ENCODE measurements at places on chromosomes 5 and 9.
A peak's percentile ranks its signal among the peaks of the same experiment; 100 is the strongest.

GRCh38 chr5:58456486-58456885 is 3.4 kb downstream of the PLK2 start:
- DNase-seq, result no peak

- DNase-seq, result no peak
Measured at GRCh38 chr5:59773294-59773693, 120.2 kb downstream of the PDE4D start.

DNA sequence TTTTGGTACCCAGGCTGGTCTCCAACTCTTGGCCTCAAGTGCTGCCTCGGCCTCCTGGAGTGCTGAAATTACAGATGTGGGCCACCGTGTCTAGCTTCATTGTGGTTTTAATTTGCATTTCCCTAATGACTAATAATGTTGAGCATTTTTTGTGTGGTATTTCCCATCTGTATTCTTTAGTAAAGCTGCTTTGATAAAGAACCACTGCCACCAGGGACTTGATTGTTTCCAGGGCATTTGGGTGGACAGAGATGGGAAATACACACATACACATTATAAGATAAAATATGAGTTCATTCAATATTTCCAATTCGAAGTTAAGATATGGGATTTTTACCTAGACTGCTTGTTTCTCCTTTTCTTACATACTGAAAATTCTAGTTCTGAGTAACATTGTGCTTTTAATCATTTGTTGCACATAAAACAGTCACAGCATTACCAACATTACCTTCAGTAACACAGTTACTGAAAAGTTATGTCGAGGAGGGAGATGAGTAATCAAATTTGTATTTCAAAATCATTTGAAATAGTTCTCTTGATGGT is 28.9 kb downstream of the HABP4 start:
- DNase-seq, result peak; percentile 54

- no peak for DNase-seq
Measured at GRCh38 chr5:132853323-132853722, 12.9 kb downstream of the GDF9 start.

- DNase-seq, result peak; percentile 34
Measured at GRCh38 chr9:76181020-76181641, 213.1 kb downstream of the RFK start.

GRCh38 chr5:143977891-143978461 is 166.0 kb downstream of the HMHB1 start:
- no peak for DNase-seq

GRCh38 chr9:17134396-17135294 is at the start of gene CNTLN:
Gene CNTLN, plus strand, starts transcription at chr9:17135040. Its CDS starts 26 bp downstream, at chr9:17135066.
- DNase-seq, result peak; percentile 49

DNA sequence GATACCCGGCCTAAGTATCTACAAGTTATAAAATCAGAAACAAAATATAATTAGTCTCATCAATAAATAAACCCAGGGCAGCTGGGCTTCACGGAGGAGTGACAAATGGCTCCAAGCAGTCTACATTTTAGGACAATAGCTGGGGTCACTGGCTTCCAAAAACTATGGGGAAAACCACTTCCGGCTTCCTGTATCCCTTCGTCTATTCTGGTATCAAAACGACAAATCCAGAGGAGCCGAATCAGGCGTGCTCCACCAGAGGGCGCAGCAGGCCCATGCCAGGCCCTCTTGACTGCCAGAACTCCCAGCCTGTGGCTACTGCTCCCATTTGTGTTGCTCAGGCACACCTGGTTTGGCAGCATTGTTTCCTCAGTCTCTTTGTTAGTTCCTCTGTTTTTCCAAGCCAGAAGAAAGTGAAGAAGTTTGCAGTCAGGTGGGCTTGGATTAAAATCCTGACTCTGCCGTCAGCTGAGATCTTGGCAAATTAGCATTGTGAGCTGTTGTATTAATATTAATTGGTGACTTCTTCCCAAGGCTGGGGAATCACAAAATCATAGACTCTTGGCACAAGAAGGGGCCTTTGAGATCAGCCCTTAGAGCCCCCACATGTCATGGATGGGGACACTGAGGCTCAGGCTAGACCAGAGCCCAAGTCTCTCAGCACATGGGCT is 11.6 kb upstream of the RAB14 start:
- DNase-seq, result peak; percentile 53

GRCh38 chr5:52674815-52675545 is 112.7 kb upstream of the ITGA1 start:
- DNase-seq, result peak; percentile 73

DNA sequence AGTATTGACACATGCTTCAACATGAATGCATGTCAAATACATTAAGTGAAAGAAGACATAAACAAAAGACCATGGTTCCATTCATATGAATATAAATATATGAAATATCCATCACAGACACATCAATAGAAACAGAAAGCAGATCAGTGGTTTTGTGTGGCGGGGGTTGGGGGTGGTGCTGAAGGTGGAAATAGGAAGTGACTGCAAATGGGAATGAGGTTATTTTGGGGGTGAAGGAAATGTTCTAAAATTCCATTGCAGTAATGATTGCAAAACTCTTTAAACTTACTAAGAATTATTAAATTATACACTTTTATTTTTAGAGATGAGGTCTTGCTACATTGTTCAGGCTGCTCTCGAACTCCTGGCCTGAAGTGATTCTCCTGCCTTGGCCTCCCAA is 28.7 kb downstream of the TAF1L start:
- DNase-seq, result no peak

- DNase-seq, result no peak
Measured at GRCh38 chr9:136229096-136230065, 16.2 kb downstream of the QSOX2 start.

- DNase-seq, result no peak
Measured at GRCh38 chr9:121650217-121651007, 1.0 kb upstream of the DAB2IP start.

GRCh38 chr5:141976176-141976575 is 7.3 kb downstream of the RNF14 start:
- DNase-seq, result no peak

DNA sequence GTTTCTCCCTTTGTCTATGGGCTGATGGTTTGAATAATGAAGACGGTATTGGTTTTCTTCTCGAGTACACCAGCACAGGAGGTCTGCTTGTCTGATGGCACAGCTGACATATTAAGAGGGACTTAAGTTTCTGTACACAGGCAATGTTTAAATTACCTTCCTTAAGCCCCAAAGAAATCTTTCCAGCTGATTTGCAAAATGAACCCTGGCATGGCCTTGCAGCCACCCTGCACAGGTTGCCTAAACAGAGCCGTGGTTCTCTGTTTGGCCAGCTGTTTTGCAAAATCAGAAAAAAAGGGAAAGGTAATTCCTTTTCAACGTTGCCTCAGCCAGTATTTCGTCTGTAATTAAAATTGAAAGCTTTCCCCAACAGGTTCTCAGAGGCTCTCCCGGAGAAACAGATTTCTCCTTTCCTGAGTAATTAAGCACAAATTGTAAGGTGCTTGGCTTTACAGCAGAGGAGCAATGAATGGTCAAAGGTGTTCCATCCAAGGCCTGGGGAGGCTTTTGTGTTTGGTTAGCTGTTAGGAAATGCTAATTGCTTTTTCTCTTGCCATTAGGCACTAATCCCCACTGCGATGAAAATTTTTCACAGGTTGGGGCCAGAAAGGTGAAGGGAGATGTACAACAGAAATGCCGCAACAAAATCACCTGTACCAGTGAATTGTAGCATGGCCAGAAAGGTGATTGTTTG is 138.9 kb downstream of the RASEF start:
- no peak for DNase-seq

All from AG09309 (cell line).